Anterior cingulate cortex (tissue), 58 donors: ENCODE measurements at places on chromosomes 1 and 21.

DNA sequence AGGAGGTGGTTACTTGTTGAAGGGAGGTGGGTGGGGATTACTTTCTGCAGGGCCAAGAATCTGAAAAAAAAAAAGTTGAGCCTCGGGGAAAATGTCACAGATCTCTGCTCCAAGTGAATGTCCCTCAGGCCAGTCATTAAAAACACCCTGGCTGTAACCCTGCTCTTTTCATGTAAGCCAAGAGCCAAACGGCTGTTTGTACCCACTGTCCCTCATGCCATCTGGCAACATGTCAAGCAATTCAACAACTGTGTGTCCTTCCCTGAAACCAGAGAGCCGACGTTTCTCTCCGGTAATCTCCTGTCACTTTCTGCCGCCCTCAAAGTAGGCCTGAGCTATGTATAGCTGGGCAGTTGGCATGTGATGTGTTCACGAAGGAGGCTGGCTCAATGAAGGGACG lies 14.7 kb downstream of the CASQ2 start:
- no peak for DNase-seq

GRCh38 chr1:35294809-35295208 lies 26.3 kb downstream of the ZMYM4 start:
- no peak for DNase-seq

DNA sequence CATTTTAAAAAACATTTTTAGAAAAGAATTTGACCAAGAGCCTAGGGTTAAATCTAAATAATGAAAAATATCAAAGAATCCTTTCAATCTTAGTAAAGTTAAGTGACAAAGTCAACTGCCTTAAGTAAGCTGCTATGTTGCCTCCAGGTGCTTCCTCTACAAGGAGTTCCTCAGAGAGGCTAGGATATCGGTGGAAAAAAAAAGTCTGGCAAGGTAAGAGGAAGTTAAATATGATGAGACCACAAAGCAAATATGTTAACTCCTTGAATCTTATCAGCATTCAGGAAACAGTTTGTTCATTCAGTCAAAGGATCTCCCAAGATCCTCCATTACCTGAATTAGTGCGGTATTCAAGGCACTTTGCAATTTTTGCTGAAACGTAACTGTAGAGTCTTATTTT lies 563.5 kb downstream of the PTPRC start:
- DNase-seq, result no peak

GRCh38 chr1:37839676-37840075 lies 19.7 kb downstream of the MTF1 start:
- DNase-seq, result no peak

GRCh38 chr21:19433623-19434022 lies 1030.0 kb upstream of the TMPRSS15 start:
- DNase-seq, result no peak
